ENCODE measurements at places on chromosomes 6 and 20.

- DNase-seq: no peak
Measured at GRCh38 chr6:114346451-114346850, 3.6 kb upstream of the HS3ST5 start.

GRCh38 chr20:18702736-18703135, 110.8 kb upstream of the SCP2D1 start:
- DNase-seq: no peak

DNA sequence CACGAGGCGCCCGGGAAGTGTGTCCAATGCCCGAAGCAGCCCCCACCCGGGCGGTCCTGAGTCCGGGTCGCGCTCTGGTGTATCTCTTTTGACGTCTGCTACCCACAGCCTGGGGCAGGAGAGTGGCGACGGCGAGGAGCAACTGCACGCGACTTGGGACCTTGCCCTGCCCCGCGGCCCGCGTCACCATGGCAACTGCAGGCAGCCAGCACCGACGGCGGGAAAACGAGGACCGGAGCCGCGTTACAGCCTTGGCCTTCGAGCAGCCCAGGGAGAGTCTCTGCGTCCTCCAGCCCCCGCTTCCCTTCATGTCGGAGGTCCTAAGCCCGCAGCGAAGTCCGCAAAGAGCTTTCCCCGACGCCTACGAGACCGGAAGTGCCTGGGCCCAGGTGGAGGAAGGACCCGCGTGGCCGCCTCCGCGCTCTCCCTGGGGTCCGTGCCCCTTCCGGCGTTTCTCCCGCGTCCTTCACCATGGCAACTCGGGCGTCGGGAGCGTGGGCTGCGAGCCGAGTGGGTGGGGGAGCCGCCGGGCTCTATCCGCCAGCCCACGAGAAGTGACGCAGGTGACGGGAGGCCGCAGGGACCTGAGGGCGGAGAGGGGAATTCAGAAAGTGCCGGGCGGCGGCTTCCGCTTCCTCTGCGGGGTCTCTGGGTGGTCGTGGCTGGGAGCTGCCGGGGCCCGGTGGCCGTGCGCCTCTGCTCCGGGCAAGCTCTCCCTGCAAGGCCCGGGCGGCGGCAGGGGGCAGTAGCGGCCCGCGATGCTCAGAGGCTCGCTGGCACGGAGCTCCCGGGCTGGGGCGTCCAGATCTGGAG, 88.6 kb upstream of the TGM3 start:
- peak; percentile 44 for DNase-seq

DNA sequence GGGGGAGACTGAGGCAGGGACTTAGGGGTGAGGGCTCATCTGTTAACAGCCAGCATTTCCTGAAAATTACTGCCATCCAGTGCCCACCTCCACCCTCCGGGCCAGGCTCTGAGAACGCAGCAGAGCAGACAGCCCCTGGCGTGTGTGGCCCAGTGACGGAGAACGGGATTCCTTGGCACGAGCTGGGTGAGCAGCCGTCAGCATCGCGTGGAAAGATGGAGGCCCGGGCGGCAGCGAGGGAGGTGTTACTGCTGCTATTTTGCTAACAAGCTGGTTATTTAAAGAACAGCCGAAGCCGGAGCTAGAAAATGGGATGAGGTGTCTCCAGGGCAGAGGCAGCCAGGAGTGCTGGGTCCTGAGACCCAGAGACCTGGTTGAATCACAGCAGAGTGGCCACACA, 62.7 kb downstream of the DLGAP4 start:
- DNase-seq: no peak

GRCh38 chr6:99219788-99220187, 129.7 kb downstream of the FAXC start:
- no peak for DNase-seq

- no peak for DNase-seq
Measured at GRCh38 chr6:15147827-15148226, 98.0 kb upstream of the JARID2 start.

DNA sequence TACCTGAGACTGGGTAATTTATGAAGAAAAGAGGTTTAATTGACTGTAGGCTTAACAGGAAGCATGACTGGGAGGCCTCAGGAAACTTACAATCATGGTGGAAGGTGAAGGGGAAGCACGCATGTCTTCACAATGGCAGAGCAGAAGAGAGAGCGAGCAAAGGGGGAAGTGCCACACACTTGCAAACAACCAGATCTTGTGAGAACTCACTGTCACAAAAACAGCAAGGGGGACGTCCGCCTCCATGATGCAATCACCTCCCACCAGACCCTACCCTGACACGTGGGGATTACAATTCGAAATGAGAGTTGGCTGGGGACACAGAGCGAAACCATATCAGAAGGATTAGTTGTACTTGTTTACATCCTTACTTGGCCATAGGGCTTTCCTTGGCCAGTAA, 49.7 kb downstream of the FIG4 start:
- DNase-seq: no peak

DNA sequence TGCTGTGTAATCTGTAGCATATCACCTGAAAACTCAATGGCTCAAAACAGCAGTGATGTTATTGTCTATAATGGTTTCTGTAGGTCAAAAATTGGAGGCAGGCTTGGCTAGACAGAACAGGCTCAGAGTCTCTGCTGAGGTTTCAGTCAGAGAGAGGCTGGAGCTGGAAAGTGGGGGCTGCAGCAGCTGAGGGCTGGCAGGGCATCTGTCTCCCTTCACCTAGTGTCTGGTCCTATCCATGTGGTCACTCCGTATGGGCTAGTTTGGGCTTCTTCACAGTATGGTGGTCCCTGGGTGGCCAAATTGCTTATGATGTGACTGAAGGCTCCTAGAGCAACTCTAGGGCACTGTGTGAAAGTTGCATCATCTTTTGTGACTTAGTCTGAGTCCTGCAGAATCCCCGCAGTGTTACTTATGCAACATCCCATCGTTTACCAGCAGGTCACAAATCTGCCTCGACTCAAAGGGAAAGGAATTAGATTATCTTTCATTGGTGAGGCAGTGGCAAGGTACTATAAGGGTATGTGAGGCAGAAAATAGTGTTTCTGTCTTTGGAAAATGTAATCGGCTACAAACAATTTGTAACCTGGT, 497.0 kb downstream of the EPHA7 start:
- no peak for DNase-seq

DNA sequence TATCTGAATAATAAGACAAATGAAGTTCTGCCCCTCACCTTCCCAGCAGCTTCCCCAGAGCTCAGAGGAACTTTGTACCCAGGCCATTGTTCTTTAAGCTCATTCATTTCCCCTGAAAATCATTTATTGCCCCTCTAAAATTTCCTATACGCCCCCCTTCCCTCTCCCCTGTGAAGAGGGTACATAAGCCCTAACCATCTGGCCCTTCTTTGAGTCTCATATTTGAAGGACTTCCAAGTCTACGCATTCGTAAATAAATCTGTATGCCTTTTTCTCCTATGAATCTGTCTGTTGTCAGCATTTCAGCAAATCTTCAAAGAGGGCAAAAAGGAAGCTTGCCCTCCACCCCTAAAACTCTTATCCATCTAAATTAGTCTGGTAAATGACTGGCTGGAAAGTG, 73.1 kb upstream of the DST start:
- no peak for DNase-seq

All from activated T-helper 1 cell treated with anti-CD3 and anti-CD28 coated beads, Interleukin-2, amount 50 U/mL, for 16 hours (primary cell).